ENCODE measurements at places on chromosomes 4 and X.

DNA sequence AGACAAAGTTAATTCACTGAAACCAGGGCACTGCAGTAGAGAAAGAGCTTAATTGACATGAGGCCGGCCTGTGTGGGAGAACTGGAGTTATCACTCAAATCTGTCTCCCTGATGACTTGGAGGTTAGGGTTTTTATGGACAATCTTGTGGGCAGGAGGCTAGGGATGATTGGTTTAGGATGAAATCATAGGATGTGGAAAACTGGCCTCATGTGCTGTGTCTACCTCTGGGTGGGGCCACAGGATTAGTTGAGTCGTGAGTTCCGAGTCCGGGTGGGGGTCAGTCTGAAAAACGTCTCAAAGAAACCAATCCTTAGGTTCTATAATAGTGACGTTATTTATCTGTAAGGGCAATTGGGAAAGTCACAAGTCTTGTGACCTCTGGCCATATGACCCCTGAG lies 68.1 kb downstream of the UCHL1 start:
- no peaks in the 10 kb centered on the region for H3K36me3 ChIP-seq
- H3K27me3 ChIP-seq, result no peaks in the 10 kb centered on the region
- no peaks in the 10 kb centered on the region for H3K4me1 ChIP-seq
- no peak for DNase-seq

DNA sequence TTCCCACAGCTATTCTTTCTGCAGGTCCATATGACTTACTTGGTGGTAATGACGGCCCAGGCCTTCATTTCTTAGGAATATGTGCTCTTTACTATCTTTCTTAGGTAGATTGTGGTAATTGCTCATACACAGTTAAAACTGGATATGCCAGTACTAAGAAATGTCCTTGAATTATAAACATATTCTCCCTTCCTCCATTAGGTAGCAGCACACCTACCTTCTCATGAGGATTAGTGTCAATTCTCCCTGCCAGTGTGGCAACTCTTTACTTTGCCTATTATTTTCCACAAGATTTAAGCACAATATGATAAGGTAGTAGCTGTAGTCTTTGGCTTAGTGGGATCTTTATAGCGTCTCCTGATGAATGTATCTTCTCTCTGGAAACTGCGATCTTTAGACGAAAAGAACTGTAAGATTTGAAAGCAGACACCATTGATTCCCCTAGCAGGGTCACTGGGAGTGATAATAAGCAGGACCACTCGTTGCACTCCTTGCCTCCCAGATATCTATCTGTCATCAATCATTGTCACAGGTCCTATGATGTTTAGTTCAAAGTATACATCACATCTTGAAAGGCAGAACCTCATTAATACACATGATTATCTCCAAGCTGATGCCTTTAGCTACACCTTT lies 1240.7 kb downstream of the C4orf33 start:
- H3K27me3 ChIP-seq, result no peaks in the 10 kb centered on the region
- no peaks in the 10 kb centered on the region for H3K4me1 ChIP-seq
- H3K36me3 ChIP-seq, result no peaks in the 10 kb centered on the region
- DNase-seq, result no peak
- no peak overlapping the region for H3K4me3 ChIP-seq
- H3K27ac ChIP-seq, result no peak overlapping the region

DNA sequence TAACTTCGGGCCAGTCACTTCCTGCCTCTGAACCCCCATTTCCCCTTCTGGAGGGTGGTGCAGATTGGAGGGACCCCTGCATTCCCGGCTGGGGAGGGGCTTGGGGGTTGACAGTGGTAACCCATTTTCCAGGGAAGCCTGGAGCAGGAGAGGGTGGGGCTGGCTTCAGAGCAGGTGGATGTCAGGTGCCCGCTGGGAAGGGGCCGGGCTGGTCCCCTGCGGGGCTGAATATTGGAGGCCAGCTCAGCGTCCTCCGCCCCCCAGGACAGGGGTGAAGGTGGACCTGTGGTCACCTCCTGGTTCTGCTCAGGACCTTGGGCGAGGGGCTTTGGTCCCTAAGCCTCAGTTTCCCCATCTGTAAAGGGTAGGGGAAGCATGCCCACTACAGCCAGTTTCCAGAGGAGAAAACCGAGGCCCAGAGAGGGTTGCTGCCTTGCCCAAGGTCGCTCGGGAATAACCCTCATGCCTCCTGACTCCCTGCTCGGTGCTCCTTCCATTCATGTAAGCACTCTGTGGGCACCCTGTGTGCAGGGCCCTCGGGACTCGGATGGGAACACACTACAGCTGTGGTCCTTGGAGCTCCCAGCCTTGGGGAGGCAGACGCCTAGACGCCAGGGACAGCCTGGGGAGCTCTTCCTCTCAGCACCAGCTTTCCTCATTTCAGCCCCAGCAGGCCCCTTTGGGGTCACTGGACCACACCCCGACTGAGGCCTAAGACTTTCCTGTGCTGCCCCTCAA lies 683 bp downstream of the MAN2B2 start:
- H3K36me3 ChIP-seq, result peaks cover 30% of the 10 kb centered on the region
- H3K4me3 ChIP-seq, result peak overlapping the region; percentile 84
- no peak for DNase-seq
- peak overlapping the region; percentile 77 for H3K27ac ChIP-seq
- H3K4me1 ChIP-seq, result peaks cover 26% of the 10 kb centered on the region

DNA sequence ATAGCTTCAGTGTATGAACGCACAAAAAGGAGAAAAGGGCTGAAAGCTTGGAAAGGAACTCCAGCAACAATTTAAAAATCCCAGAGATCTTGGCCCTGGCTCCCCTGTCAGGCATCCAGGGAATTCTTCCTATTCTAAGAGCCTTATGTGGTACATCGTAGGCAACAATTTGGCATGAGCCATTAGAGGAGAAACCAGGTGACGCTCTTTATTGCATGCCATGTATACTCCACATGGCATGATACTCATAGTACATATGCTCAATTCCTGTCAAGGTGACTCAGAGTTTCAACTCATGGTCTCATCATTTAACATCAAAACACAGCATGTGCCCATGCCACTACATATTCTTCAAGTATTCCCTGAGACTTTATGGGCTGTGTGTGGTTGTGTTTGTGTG lies 191.3 kb downstream of the OR13H1 start:
- H3K27ac ChIP-seq, result no peak overlapping the region
- no peaks in the 10 kb centered on the region for H3K36me3 ChIP-seq
- H3K27me3 ChIP-seq, result no peaks in the 10 kb centered on the region

DNA sequence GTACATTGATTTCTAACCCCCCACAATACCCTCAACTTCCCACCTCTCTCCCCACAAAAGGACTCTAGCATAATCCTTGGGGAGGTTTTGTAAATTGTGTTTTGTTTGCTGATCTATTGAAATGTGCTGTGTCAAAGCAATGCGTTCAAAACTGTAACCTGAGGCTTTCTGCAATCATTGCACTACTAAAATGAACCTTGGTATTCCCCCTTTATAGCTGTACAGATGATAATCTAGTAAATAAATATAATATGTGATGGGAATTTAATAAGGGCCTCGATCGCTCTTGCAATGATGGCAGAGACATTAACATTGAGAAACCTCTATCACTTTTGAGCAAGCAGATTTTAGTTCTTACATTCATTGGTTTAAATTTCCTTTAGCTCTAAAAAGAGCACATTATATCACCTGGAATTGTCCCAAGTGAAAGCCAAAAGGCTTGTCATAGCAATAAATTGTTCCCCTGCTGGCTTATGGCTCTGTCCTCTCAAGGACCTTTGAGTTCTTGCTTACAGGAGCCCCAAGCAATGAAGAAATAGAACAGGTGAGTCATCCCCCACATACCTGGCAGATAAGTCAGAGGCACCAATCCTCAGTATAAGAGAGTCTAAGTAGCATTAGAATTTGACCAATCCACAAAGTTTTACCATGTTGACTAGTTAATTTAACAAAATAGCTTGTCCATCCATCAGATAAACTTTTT lies 18.4 kb upstream of the ACE2 start:
- H3K27ac ChIP-seq, result no peak overlapping the region
- no peak for DNase-seq
- no peak overlapping the region for H3K4me3 ChIP-seq
- H3K27me3 ChIP-seq, result no peaks in the 10 kb centered on the region
- no peaks in the 10 kb centered on the region for H3K4me1 ChIP-seq

All from CD4-positive, alpha-beta memory T cell (primary cell).